ENCODE measurements at places on chromosomes 4 and X.

- DNase-seq: no peak
These were observed 305.5 kb upstream of the EMCN start for GRCh38 chr4:100823066-100823992.

- DNase-seq: no peak
These were observed 70.2 kb upstream of the TLR3 start for GRCh38 chr4:185998791-185999190.

GRCh38 chr4:135325264-135325663 lies 1123.7 kb upstream of the PABPC4L start:
- DNase-seq: no peak

DNA sequence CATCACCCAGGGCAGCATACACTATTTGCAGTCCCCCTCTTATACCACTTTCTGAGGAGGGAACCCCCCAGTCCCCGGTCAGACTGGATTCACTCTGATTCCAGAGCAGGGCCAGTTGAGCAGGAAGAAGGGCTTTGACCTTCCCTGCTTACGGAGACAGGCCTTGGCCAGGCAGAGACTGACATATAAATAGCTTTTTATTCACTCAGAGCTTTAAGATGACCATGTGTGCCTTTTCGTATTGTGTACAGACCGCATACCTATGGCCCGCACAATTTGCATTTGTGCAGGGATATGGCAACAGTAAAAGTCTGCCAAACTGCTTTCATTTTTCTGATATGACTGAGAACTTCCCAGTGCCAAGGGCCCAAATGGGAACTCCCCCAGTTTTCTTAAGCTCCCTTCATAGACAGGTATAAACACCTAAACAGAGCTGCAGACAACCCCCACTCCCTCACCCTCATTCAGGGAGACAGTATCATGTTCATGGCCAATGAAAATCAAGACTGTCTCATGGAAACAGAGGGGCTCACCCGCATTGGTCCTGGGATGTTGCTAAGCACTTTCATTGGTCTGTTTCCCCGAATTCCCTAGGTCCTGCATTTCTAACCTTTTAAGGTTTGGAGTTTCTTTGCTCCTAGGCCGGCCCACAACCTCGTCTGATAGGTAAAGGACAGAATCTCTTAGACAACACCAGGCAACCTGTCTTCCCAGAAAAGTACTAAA lies 86.0 kb downstream of the RTL5 start:
- no peak for DNase-seq

GRCh38 chrX:105869701-105870100 lies 47.4 kb downstream of the NRK start:
- DNase-seq: no peak

DNA sequence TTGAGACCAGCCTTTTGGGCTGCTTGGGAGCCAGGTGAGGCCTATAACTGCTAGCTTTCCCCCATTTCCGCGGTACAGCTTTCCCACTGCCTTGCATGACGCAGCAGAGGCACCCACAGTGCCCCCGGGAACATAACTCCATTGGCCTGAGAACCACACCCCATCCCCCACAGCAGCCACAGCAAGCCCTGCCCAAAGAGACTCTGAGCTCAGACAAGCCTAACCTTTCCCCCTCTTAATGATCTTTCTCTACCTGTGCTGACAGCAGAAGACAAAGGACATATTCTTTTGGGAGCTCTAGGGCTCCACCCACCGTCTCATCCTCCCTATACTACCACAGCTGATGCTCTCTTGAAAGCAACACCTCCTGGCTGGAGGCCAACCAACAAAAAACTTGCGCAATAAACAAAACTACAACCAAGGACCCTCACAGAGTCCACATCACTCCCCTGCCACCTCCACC lies 114.8 kb downstream of the FANCB start:
- no peak for DNase-seq

DNA sequence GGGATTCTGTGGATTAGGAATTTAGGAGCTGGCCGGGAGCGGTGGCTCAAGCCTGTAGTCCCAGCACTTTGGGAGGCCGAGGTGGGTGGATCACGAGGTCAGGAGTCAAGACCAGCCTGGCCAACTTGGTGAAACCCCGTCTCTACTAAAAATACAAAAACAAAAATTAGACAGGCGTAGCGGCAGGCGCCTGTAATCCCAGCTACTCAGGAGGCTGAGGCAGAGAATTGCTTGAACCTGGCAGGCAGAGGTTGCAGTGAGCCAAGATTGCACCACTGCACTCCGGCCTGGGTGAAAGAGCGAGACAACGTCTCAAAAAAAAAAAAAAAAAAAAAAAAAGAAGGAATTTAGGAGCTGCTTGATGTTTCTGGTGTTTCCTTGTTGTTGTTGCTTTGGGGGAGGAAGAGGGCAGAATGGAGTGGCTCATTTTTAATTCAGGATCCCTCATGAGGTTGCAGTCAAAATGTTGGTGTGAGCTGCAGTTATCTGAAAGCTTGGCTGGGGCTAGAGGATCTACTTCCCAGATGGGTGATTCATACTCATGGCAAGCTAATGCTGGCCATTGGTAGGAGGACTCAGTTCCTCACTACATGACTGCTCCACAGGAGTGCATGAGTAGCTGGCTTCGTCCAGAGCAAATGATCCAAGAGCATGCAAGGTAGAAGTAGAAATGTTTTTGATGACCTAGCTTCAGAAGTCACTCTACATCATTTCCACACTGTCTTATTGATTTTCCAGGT lies 26.5 kb upstream of the JADE1 start:
- DNase-seq: no peak

GRCh38 chr4:79184476-79184875 lies 141.4 kb downstream of the NAA11 start:
- no peak for DNase-seq

DNA sequence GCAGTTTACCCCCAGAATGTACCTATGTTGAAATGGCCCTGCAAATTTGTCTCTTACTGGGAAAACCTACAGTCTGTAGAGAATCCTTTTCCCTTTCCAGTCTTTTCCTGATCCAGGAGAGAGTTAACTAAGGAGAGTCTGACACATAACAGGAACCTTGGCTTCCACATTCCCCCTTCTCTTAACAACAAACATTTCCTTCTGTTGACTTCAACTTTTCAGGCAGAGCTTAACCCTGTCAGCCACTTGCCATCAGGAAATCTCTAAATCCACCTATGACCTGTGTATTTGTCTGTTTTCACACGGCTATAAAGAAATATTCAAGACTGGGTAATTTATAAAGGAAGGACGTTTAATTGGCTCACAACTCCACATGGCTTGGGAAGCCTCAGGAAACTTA lies 45.6 kb upstream of the GPR78 start:
- no peak for DNase-seq

DNA sequence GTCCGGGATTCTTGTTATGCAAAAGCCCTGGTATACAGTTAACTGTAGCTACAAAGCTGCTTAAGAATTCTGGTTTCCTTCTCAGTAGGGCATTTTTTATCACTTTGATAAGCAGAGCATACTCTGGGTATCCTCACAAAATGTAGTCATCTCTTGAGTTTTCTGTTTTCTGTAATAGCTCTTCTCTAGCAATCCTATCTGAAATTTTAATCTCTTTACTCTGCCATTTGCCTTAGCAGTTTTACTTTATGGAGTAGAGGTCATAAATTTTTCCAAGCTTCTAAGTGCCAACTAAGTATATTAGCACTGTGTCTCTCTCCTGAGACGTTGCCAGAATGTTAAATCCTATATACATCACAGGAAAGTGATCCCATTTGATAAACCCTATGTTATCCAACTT lies 28.0 kb upstream of the BANK1 start:
- no peak for DNase-seq

GRCh38 chrX:102345916-102346315 lies 93.9 kb downstream of the NXF2B start:
- peak; percentile 85 for DNase-seq

GRCh38 chr4:182826391-182826790 lies 90.8 kb downstream of the DCTD start:
- no peak for DNase-seq

DNA sequence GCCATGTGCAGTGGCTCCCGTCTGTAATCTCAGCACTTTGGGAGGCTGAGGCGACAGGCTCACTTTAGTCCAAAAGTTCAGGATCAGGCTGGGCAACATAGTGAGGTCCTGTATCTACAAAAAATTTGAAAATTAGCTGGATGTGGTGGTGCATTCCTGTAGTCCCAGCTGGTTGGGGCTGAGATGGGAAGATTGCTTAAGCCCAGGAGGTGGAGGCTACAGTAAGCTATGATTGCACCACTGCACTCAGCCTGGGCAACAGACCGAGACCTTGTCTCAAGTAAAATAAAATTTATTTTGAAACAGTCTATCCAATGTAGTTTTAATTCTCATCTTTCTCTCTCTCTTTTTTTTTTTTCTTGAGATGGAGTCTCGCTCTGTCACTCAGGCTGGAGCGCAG lies 21.1 kb downstream of the RBM10 start:
- DNase-seq: peak; percentile 14

GRCh38 chrX:154751203-154751668 lies 359 bp upstream of the GAB3 start:
- no peak for DNase-seq

GRCh38 chr4:157043131-157043530 lies 32.8 kb upstream of the GLRB start:
- DNase-seq: no peak

- no peak for DNase-seq
These were observed 112.5 kb downstream of the RASGEF1B start for GRCh38 chr4:81359207-81359606.

- DNase-seq: no peak
These were observed 162.3 kb upstream of the MAMLD1 start for GRCh38 chrX:150200820-150201287.

- DNase-seq: no peak
These were observed 25.0 kb downstream of the GYPA start for GRCh38 chr4:144115519-144115918.

GRCh38 chr4:6177587-6178197 lies 22.7 kb downstream of the JAKMIP1 start:
- DNase-seq: no peak

- DNase-seq: no peak
These were observed 34.8 kb downstream of the KLHL5 start for GRCh38 chr4:39096847-39097246.

DNA sequence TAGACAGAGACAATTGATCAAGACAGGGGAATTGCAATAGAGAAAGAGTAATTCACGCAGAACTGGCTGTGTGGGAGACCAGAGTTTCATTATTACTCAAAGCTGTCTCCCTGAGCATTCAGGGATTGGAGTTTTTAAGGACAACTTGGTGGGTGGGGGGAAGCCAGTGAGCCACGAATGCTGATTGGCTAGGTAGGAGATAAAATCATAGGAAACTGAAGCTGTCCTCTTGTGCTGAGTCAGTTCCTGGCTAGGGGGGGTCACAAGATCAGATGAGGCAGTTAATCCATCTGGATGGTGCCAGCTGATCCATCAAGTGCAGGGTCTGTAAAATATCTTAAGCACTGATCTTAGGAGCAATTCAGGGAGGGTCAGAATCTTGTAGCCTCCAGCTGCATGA lies 358.6 kb downstream of the GPM6A start:
- DNase-seq: no peak

GRCh38 chr4:153402366-153402765 lies 57.9 kb downstream of the MND1 start:
- DNase-seq: no peak

DNA sequence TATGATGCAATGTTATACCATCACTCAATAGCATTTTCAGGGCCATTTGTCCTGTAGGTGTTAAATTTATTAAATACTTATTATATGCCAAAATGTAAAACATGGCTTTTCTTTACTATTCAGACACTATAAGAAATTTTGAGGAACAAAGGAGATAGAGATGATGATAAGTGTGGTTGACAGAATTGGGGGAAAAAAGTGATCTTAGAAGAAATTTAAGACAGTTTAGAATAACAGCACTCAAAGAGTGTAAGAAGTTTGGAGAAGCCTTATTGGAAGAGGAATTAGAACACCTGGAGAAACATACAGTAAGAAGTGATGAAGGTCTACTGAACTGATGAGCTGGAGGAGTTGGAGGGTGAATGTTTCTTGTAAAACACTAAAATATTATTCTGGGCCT lies 12.8 kb upstream of the AFP start:
- DNase-seq: no peak

- DNase-seq: no peak
These were observed 63.6 kb downstream of the ASB9 start for GRCh38 chrX:15206306-15206705.

- no peak for DNase-seq
These were observed 18.0 kb upstream of the MANBA start for GRCh38 chr4:102778720-102779119.

- no peak for DNase-seq
These were observed 243.8 kb downstream of the ADGRL3 start for GRCh38 chr4:61443813-61444510.

- no peak for DNase-seq
These were observed 25.4 kb upstream of the PPP2R2C start for GRCh38 chr4:6497796-6498195.

GRCh38 chr4:113756005-113756410 lies 5.5 kb downstream of the CAMK2D start:
- no peak for DNase-seq

DNA sequence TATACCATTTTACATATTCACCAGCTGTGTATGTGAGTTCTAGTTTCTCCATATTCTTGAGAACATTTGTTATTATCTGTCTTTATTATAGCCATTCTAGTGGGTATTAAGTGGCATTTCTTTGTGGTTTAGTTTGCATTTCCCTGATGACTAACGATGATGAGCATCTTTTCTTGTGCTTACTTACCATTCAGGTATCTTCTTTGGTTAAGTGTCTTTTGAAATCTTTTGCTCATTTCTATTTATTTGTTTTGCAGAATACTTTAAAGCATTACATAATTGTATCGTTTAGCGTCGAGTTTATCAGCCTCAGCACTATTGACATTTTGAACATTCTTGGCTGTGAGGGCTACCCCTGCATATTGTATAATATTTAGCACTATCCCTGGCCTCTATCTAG lies 85.4 kb downstream of the FRMPD4 start:
- no peak for DNase-seq

- no peak for DNase-seq
These were observed 33.1 kb downstream of the STPG2 start for GRCh38 chr4:98110214-98110613.

GRCh38 chr4:189912170-189912569 lies 28.5 kb upstream of the FRG1 start:
- no peak for DNase-seq

DNA sequence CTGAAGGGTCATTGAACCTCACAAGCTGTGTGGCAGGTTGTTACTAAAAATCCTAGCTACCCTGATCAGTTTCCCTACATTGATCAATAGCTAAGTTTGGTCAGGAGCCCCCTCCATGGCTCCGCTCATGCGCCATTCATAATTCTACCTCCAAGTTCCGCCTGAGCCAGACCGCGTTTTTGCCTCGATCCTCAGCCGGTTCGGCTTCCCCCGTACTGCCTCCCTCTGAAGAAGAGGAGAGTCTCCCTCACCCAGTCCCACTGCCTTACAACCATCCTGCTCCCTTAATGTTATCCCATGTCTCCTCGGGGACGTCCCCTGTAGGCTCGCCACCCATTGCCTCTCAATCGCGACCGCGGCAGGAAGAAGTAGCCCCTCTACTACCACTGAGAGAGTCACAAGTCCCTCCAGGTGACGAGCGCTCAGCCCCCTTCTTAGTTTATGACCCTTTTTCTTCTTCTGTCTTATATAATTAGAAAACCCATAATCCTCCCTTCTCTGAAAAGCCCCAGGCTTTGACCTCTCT lies 158.2 kb downstream of the DEFB131A start:
- DNase-seq: no peak

GRCh38 chr4:31040106-31040505 lies 319.9 kb downstream of the PCDH7 start:
- DNase-seq: no peak

Data from sciatic nerve (tissue), 2 donors.